Stimulated activated CD4-positive, alpha-beta T cell treated with anti-CD3 and anti-CD28 coated beads, Interleukin-1b, Interleukin-23, amount 100 ng/mL, for 1 hour (primary cell): ENCODE measurements at places on chromosomes 2 and 18.

DNA sequence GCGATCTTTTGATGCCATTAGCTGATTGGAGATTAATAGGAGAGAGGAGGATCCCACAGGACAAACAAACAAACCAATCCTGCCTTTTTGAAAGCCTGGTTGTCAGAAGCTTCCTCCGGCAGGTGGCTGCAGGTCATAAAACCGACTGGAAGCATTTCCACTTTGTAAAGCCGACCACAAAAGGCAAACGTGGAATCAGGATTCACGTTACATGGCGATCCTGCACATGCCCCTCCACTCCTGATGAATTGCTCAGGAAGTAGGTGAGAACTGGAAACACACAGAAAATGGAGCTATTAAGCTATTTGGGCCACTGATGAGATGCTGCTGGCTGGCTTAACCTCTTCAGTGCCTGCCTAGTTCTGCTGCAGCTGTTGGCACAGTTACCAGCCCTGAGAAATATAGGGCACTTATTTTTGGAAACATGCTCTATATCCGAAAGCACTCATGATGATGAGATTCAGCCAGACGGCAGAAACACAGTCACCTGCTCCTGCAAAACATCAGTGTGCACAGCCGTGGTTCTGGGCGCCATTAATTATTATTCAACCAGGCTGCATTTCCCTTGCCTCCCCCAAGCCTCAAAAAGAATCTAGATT is 110.3 kb upstream of the ST6GAL2 start:
- no peak for DNase-seq

GRCh38 chr2:74551942-74552913 is 1.5 kb downstream of the LOXL3 start:
- DNase-seq = no peak

DNA sequence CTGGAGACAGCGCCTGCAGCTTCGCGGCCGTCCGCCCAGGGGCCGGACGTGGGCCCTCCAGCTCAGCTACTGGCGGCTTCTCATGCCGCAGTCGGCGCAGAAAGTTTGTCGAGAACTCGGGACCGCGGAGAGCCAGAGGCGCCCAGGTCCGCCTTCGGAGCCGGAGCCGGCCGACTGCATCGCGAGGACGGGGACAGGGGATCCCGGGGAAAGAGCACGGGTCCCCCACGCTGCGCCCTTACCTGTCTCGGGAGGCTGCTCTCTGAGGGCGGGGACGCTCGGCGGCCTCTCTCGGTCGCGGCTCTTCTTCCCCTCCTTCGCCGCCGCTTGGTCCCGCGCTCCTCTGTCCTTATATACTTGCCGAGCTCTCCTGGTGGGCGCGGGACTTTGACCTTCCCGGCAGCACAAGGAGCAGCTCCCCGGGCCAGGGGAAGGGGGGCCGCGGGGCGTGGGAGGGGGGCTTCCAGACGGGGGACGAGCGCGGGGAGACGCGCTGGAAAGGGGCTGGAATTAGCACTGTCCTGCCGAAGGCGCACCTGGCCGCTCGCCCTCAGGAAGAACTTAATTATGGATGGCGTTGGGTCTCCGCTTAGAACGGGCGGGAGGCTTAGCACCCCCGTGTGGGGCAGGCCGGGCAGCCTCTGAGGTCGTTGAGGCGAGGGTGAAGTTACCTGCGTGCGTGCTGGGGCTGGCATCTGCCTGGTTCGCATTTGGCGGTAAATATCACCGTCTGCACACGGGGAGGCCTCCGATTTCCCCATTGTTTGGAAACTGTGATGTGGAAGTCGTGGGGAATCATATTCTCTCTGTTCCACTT is at the start of gene POMC:
Gene POMC (minus strand): TSS at position 325 of the 817 bp plus-strand sequence. CDS start 3,808 bp downstream, outside the sequence.
- DNase-seq = no peak

GRCh38 chr18:7417727-7418126 is 149.4 kb upstream of the PTPRM start:
- DNase-seq = no peak

DNA sequence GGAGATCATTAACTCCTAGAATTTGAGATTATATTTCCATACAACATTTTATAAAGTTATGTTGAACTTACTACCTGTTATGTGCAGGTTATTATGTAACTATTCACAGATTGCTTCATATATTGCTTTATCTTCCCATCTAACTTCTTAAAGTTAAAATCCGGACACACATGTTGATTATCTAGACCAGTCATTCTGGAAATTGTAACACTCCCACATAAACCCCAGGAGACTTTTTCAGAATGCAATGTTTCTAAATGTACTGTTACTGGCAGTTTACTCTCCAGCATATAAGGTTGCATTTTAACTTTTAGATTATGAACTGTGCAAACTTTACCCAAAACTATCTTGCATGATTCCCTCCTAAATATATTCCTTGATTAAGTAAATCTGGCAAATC is 70.5 kb upstream of the FAM117B start:
- no peak for DNase-seq

DNA sequence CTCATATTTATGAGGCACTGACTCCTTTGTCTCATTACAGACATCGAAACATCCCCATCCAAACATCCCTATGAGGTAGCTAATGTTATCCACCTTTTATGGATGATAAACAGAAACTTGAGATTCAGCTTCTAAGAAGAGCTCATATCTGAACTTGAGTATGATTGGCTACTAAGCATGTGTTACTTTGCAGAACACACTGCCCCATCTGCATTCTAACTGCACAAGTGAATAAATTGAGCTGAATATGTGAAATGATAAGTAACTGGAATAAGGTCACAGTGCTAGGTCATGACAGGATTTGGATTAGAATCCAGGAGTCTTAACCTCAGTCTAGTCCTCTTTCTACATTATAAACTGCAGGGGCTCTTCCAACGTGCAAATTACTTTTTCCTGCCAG is 172.7 kb downstream of the SETBP1 start:
- DNase-seq = no peak

DNA sequence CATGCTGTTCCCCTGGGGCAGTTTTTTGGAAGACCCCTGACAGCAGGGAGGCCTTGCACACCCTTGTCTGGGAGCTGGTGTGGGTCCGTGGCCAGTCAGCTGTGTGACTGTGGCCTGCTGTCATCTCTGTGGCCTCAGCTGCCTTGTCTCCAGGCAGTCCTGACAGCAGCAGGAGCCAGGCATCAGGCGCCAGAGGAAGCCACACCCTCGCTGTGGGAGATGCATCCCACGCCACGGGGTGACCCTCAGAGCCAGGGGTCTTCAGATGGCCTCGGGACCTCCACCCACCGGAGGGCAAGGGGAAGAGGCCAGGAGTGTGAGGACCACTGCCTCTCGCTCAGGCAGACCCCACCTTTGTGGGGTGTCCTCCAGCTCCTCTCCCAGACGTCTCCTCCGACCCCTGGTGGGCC is 5.0 kb downstream of the BOK start:
- no peak for DNase-seq

DNA sequence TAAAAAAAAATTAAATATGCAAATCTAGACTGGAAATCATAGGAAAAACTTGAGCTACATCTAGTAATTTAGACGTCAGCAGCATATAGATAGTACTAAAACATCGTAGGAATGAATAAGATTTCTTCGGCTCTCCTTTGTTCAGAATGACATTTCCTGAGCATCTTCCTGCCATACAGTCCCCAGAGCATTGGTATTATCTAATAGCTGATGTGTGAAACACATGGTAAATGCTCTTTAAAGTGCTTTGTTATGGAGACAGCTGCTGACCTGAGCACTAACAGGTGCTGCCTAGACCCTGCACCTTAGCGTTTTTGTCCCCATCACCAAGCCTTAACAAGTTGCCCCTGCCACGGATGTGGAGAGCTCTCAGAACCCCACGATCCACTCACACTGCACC is 692.3 kb upstream of the PIK3C3 start:
- no peak for DNase-seq

- no peak for DNase-seq
Measured at GRCh38 chr2:8604262-8604661, 77.6 kb upstream of the ID2 start.

DNA sequence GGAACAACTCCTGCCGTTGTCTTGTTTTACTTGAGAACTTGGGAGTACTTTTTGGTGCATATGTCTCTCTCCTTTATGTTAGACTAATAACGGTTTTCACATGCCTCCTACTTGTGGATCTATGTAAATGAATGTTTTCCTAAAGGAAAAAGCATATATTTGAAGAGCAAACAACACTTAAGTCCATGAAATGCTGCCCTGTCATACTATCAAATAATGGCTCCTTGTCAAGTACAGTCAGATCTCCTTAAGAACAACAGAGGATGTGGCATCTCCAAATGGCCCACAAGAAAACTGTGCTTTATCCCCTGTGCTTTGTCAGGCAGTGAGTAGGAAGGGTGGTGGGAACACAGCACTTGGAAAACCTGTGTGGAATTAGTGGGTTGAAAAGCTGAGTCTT is 198.2 kb downstream of the PTGR3 start:
- no peak for DNase-seq

GRCh38 chr18:56200381-56200911 is 437.9 kb downstream of the TXNL1 start:
- DNase-seq = no peak

- no peak for DNase-seq
Measured at GRCh38 chr2:230224458-230224857, 1.1 kb upstream of the SP140 start.

GRCh38 chr2:170031288-170031687 is 146.7 kb upstream of the MYO3B start:
- no peak for DNase-seq

DNA sequence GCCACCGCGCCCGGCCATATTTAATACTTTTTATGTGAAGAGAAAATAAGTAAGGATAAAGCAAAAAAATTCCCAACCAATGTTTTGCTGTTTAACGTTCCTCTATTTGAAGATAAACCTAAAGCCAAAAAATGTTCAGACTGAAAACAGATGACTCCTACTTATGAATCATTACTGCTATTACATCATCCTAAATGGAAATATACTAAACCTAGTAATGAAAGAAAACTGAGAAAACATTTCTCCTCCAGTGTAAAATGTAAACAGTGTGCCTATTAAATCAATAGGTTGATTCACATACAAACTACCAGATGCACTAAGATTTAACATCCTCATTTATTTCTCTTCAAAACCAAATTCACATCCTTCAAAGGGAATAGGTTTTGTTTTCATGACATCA is 43.5 kb downstream of the CWC22 start:
- no peak for DNase-seq

DNA sequence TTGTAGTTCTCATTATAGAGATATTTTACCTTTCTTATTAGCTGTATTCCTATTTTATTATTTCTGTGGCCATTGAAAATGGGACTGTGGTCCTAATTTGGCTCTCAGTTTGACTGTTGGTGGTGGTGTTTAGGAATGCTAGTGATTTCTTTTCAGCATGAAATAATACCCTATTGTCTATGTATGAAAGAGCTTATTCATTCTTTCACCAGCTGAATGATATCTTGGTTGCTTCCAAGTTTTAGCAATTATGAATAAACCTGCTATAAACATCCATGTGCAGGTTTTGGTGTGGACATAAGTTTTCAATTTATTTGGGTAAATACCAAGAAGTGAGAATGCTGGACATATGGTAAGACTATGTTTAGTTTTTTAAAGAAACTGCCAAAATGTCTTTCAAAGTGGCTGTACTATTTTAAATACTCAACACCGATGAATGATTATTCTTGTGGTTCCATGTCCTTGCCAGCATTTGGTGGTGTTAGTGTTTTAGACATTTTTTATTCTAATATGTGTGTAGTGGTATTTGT is 501.6 kb upstream of the GYPC start:
- no peak for DNase-seq

GRCh38 chr2:172297950-172298349 is 129.4 kb upstream of the ITGA6 start:
- no peak for DNase-seq

DNA sequence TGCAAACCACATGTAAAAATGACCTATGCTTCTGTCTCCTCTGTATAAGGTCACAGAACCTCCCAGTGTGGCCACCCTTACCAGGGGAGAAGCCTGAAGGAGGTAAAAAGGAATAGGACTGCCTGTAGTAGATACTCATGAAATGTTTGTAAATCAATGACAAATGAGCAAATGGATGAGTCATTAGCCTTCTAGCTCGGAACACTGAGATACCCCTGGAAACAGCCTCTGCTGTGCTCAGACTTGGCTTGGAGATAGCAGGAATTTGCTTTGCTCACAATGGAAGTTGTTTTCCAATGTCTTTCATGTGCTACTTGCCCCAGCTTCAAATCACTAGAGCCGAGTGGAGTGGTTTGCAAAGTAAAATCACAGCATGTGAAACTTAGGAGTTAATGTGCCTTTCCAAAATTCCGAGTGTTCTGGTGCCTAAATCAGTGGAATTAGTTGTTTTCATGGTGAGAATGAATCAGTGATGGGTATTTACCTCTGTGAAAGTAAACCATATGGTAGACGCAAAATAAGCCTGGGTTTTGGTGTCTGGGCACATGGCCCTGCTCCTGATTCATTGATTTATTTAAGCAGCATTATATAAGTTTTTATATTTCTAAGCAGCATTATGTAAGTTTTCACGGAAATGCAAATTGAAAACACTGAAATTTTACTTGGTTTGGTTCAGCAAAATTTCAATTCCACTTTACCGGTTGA is 154.0 kb upstream of the MAP3K20 start:
- no peak for DNase-seq

- DNase-seq = no peak
Measured at GRCh38 chr2:202141329-202141947, 68.4 kb downstream of the KIAA2012 start.

GRCh38 chr2:193272011-193272410 is 1077.3 kb upstream of the TMEFF2 start:
- DNase-seq = no peak

DNA sequence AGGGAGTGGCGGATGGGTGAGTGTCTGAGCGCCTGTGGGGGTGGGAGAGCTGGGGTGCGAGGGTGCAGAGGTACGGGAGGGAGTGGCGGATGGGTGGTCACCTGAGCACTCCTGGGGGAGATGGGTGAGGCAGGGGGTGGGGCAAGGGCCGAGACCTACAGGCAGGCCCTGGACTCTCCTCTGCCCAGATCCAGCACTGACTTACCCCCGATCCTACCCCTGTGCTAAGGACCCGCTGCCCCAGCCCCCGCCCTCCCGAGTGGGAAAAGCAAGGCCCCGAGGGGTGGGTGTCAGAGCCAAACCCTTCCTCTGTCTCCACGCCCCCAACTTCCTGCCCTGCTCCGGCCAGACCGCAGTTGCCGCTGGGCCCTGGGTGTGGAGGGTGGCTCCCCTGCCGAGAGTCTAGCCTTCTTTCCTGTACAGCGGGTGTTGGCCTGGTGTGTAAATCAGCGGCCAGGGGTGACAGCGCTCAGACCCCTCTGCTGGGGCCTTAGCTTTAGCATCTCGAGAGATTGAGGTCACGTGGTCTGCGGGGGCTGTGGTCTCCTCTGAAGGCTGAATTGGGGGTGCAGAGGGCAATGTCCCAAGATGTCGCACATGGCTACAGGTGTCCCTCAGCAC is 12.5 kb downstream of the BOK start:
- DNase-seq = no peak

- no peak for DNase-seq
Measured at GRCh38 chr18:995629-996028, 91.0 kb downstream of the ADCYAP1 start.
